GM04504 (cell line): ENCODE measurements at places on chromosomes 4 and X.

- no peak for DNase-seq
Observed at GRCh38 chrX:11540532-11541377, 125.0 kb downstream of the ARHGAP6 start.

DNA sequence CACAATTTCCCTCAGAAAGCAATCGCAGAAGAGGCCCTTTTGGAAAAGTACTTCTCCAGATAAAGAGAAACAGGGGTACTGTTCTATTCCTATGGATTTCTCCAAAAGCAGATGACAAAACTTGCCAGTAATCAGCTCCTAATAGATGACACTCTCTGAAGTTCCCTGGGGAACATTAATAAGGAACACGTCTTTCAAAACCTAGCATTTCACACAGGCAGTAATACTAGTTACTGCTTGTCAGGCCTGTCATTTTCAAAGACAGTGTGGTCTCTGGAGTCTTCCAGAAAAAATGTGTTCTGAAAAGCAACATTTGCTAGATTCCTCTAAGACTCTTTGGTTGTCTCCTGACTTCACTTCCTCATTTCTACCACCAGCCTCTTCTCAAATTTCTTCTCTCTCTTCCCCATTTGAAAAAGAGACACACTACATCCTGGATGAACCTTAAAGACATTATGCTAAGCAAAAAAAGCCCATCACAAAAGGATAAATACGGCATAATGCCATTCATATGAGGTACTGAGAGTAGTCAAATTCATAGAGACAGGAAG lies 47.3 kb downstream of the CHRDL1 start:
- DNase-seq: no peak

- no peak for DNase-seq
Observed at GRCh38 chr4:4424499-4425115, 37.7 kb downstream of the NSG1 start.

GRCh38 chrX:11949291-11949690 lies 189.0 kb upstream of the FRMPD4 start:
- no peak for DNase-seq
